ENCODE measurements at places on chromosomes 2 and 18. TPM values are rescaled to one million over a fixed set of nuclear protein-coding genes. Genes with fewer than 3 reads are reported as not detected.

Gene HS6ST1
- 74.1 TPM for total RNA-seq

Gene SLC16A14
- total RNA-seq: 3.8 TPM

Gene ITPRIPL1
- total RNA-seq: 17.2 TPM

GRCh38 chr2:182351427-182351826, 75.4 kb downstream of the PDE1A start:
- no peak for DNase-seq

GRCh38 chr18:48004577-48004976, 74.1 kb upstream of the SMAD2 start:
- no peak for DNase-seq

DNA sequence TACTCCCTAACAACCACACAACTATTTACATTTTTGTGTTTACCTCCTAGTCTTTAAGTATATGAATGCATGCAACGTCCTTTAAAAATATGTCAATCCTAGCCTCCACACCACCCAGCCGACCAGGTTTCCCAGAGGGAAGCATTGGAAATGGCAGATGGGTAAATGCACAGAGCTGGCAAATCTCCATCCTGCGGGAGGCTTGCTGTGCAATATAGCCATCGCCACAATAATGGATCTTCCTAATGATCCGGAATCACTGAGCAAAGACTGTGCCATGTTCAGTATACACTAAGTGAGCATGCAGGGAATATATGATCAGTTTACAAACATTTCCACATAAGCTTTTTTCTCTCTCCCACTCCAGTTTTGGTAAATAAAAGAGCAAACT, 131.8 kb downstream of the NEDD4L start:
- DNase-seq: no peak

GRCh38 chr2:230927711-230928341, 2.8 kb upstream of the GPR55 start:
- DNase-seq: no peak

DNA sequence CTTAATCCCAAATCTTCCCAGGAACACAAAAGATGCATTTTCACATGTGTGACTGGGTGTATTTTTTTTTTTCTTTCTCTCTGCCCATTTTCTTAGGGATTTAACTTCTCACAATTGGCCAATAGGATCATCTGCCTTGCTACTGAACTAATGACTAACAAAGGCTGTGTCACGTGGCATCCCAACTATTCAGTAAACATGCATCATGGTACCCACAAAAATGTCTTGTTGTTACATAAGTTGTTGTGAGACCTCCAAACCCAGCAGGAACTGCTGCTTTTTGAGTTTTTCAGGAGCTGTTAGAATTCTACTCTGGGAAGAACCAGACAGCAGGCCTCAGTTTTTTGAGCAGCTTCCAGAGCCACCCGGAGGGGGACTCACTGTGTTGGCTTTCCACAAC, 31.9 kb downstream of the GAD1 start:
- no peak for DNase-seq

Data from hematopoietic multipotent progenitor cell (in vitro differentiated cells).